ENCODE measurements at places on chromosomes 11 and 22.
A peak's percentile ranks its signal among the peaks of the same experiment; 100 is the strongest.

- no peak for DNase-seq
These were observed 99.5 kb upstream of the APOA1 start for GRCh38 chr11:116936754-116937446.

GRCh38 chr11:36367806-36368680 is 72.0 kb downstream of the PRR5L start:
- no peak for DNase-seq

DNA sequence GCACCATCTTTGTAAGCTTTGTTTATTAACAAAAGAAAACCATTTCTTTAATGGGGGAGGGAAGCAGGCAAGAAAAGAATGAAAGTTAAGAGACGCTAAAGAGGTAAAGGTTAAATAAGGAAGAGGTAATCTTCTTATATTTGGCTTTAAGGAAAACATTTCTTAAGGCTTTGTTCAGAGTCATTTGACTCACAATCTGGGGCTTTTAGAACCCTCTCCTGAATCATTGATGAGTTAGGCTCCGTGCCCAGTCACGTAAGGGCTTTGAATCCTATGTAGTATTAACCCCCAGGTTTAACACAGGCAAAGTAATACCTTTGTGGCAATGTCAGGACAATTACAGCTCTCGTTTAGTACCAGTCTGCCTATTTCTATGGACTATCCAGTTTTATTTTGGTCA is 26.1 kb downstream of the MADD start:
- DNase-seq, result no peak

DNA sequence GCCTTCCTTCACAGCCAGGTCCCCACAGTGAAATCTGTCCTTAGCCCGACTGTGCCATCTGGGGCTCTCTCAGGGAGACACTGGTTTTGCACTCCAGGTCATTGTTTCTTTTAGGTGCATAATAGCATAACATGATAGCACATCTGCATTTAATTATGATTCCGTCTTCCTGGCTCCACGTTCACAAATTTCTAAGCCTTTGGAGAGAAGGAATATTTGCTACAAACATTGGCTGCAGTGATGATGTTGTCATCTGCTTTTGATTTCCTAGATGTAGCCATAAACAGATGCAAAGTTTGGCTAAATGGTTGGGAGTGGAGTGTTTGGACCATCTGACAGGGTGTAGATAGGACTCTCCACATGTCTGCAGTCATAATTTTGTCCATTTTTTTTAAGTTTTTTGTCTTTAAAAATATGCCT is 12.0 kb upstream of the CAT start:
- DNase-seq, result no peak

DNA sequence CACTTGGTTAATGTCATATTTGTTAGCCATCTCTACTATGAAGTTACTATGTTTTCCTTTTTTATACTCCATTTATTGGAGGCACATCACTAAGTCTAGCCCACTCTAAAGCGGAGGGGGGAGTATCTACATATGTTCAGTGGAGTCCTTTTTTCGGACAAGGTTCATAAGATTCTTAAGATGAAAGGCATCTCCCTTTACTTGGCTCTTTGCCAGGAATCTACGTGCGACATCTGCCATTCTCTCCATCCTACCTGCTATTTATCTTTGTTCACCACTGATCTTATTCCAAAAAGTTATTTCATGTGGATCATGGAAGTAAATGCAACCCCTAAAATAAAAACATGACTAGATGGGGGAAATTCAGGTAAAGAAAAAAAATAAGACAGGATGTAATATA is 77.4 kb upstream of the YWHAH start:
- DNase-seq, result no peak

GRCh38 chr11:94972700-94973098 is 657 bp downstream of the CWC15 start:
- DNase-seq, result no peak

GRCh38 chr11:70510571-70510970 is 112.2 kb downstream of the CTTN start:
- no peak for DNase-seq

DNA sequence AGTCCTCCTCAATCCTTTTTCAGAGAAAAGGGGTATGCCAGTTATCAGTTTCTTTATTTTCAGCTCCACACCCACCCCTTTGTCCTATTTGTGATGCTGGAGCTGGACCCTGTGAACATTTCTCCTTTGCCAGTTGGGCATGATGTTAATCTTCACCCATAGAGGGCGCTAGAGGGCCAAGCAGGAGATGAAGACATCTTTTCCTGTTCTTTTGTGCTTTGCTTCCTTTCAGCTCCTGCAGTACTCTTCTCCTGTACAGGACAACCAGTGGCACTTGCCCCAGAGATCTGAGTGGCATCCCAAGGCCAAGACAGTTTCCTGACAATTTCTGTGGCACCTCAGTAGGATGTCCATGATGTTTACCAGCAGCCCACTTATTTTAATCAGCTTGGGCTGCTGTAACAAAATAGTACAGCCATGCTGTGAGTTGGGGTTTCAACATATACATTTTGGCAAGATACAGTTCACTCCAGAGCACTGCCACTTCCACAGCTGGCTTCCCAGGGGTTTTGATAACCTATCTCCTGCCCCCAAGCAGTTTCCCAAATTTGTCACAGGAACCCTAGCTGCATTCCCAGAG is 4.6 kb downstream of the SAA2 start:
- DNase-seq, result peak; percentile 80

GRCh38 chr22:17913801-17914347 is 110.5 kb downstream of the MICAL3 start:
- DNase-seq, result no peak

DNA sequence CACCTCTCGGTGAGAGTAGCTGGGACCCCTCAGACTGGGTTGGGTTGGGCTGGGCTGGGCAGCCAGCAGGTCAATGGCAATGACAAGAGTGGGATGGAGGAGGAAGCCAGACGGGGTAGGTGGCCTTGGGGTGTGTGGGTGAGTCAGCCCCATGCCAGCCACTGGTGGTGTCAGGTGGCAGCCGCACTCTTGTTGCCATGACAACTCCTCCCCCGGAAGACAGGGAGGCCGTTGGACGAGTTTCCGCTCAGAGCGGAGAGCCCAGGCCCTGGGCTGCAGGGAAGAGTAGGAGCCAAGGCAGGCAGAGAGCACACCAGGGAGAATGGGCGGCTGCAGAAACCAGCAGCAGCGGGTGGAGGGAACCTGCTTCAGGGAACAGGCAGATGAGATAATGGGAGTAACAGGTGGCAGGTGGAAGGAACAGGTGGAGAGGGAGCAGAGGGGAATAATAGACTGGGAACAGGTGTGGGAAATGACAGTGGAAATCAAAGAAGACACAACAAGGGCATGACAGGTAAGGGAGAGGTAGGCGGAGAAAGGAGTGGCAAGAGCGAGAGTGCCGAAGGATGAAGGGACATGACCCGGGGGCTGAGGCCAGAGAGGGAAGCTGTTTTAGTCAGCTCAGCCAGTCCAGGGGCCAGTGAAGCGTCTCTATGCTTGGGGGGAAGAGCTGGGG is 8.7 kb downstream of the SPTBN2 start:
- peak; percentile 79 for DNase-seq

Data from neural progenitor cell (in vitro differentiated cells).